ENCODE measurements at places on chromosomes 6 and 20.
A peak's percentile ranks its signal among the peaks of the same experiment; 100 is the strongest.

DNA sequence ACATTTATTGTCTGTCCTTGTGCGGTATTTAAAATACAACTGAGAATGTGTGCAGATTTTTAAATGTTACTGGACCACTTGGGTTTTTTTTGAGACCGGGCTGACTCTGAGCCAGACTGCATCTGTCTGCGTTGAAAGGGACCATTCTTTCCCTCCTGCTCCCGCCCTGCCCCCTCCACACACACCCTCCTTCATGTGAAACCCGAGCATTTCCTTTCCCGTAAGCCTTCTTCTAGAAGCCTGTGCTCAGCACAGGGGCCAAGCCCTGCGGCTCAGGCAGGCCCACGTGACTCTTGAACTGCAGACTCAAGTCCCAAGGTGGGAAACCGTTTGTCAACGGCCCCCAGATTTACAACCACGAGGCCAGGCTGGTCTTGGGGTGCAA is 82.7 kb upstream of the FOXC1 start:
- DNase-seq, result peak; percentile 71

- no peak for DNase-seq
Observed at GRCh38 chr20:4158466-4159050, 143.2 kb upstream of the RNF24 start.

GRCh38 chr6:125107896-125108295 is 45.7 kb upstream of the TPD52L1 start:
- DNase-seq, result no peak

GRCh38 chr6:128712898-128713297 is 170.0 kb upstream of the LAMA2 start:
- no peak for DNase-seq

- no peak for DNase-seq
Observed at GRCh38 chr6:127841811-127842210, 59.0 kb downstream of the THEMIS start.

GRCh38 chr20:54076259-54076658 is 5.9 kb upstream of the BCAS1 start:
- DNase-seq, result no peak

DNA sequence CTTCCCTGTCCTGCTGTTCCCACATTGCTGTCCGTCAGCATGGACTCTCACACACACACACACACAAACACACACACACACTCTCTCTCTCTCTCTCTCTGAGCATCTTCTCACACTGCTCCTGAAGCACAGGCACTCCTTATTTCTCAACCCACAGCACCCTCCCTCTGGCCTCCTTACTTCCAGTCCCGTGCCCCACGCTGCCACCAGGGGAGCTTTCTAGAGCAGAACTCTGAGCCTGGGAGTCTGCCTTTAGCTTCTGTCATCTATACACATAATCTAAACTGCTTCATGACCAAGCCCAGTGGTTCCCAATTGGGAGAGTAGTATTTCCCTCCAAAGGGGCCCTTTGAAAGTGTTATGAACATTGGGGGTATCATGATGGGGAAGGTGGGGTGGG is 29.1 kb downstream of the HECA start:
- no peak for DNase-seq

DNA sequence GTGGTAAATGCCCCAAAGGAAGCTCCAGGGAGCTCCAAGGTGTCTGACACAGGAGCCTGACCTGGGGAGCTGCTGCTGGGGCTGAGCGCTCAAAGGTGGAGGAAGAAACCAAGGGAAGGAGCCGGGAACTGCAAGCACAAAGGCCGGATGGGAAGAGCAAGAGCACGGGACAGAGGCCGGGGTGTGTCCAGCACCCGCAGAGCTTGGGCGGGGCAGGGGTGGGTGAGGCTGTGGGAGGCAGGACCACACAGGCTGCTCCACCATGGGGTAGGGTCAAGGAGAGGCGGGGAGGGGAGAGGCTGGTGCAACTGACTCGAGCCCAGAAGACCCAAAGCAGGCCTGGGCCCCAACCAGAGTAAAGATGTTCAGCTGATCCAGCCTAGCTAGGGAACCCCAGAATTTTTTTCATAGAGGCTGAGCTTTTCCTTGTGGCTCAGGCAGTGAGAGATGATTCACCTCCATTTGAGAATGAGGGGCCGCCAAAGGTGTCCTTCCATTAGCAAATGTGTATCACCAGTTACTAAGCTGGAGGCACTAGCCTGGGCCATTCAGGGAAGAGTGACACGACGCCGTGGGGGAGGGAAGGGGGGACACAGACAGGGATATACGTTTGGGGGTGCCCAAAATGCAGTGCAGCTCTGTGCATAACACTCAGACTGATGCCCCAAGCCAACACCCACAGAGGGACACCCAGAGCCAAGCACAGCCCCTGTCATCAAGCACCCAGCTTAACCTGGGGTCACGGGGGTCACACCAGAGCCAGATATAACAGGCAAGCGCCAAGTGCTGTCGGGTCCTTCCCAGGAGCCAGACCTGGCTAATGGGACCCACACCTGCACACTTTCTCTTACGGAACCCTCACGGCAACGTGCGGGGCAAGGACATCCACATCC is 21.3 kb upstream of the TLDC2 start:
- DNase-seq, result no peak

GRCh38 chr6:104396077-104396476 is 463.6 kb downstream of the HACE1 start:
- no peak for DNase-seq

GRCh38 chr20:44883214-44883902 is 2.1 kb upstream of the YWHAB start:
- DNase-seq, result no peak

DNA sequence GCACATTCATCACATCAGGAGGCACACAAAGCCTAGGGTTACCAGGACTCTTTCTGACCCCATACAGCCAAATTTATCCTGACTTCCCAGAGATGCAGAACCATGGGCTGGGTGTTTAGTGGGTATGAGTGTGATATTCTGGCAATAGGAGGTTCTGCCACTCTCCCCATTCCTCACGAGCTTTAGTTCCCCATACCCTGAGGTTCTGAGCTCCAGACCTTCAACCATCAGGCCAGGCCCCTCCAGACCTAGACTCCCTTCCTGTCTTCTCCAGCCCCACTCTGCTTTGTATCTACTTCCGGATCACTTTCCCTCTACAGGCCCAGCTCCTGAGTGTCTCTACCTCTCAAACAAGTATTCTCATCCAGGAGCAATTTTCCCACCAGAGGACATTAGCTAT is 4.4 kb downstream of the HLA-F start:
- no peak for DNase-seq

DNA sequence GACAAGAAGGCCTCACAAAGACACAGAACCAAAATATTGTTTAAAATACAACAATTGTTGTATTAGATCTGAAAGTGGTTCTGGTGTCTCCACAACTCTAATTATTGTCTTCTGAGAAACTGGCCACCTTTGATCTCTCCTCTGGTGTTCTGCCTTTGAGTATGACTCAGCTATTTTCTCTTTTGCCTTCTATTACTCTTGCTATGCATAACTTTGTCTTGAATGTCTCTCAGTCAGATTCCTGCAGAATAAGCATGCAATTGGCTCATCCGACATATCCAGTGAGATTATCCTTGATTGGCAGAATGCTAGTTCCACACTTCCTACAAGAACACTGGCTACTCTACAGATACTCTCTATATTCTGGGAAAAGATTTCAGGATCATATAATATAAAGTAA is 14.3 kb upstream of the EPM2A start:
- no peak for DNase-seq

- DNase-seq, result no peak
Observed at GRCh38 chr20:11158146-11158545, 484.3 kb upstream of the JAG1 start.

DNA sequence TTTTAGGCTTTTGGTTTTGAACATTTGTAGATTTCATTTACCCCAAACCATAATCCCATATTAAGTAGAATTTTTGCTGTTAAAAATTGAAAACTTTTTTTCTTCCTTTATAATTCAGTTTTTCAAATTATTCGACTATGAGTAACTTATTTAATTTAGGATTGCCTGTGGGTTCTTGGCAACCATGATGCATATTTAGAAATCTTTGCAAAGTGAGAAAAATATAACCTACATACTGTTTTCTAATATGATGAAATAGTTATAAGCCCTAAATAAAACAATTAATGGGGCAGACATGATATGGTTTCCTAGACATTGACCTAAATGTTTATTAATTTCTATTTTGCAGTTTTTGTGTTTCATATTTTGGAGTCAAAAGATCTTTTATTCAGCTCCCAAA is 23.6 kb downstream of the NEDD9 start:
- no peak for DNase-seq

- DNase-seq, result no peak
Observed at GRCh38 chr6:126773112-126773805, 345.2 kb upstream of the RSPO3 start.

DNA sequence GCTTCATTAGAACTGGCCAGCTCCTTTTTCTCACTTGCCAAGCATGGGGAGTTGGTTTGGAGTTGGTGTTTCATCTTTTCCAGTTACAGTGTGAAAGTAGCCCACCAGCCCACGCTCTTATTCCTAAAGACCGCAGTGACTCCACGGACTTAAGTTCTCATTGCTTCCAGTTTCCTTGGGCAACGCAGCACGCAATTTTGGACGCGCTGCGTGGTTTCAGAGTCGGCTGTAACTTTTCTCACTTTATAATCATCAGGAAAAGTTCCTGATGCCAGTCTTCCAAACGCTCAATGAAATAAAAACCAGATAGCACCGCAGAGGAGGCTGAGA is 381 bp upstream of the PEX7 start:
- DNase-seq, result no peak

- DNase-seq, result no peak
Observed at GRCh38 chr6:20168690-20169089, 43.6 kb downstream of the MBOAT1 start.

DNA sequence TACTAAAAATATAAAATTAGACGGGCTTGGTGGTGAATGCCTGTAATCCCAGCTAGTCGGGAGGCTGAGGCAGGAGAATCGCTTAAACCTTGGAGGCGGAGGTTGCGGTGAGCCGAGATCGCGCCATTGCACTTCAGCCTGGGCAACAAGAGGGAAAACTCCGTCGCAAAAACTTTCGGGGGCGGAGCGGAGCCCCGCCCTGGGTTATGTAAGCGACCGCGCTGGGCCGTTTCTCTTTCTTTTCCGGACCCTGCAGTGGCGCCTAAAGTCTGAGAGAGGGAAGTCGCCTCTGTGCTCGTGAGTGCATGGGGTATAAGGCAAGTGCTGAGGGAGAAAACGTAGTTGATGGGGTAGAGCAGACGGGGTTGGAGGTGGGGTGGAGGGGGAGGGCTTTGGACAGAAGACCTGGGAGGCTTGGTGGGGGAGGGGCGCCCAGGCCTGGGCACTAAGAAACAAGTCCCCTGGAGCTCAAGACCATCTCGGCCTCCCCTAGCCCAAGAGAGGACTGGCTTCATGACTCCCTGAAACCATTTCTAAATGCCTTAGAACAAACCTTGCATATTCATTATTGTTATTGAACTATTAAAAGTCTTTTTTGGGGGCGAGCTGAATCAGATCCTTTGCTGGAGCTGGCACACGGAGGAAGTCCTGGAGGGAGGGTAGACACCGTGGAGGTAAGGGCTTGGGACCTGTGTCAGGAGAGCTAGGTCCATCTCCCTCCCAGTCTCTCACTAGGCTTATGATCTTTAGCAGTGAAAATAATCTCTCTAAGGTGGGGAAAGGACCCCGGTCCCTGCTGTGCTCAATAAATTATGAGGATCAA is 2.7 kb upstream of the MICA start:
- peak; percentile 44 for DNase-seq

- DNase-seq, result no peak
Observed at GRCh38 chr20:37693242-37693634, 592 bp upstream of the CTNNBL1 start.

GRCh38 chr6:24255676-24256075 is 102.2 kb downstream of the DCDC2 start:
- no peak for DNase-seq

DNA sequence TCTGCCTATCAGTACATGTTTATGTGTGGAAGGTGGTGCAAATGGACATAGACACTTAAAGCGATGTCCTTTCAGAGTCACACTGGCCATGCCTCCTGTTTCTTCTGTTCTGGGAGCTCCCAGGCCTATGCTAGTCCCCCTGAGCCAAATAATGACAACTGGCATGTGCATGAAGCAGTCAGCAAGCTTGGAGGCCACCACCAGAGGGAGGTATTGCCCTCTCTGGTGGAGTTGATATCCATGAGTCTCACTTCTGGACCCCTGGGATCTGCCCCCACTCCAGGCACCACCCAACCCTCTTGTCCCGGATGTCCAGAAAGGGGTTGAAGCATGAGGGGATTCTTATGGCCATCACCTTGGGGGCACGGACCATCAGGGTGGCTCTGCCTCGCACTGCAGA is 172.2 kb downstream of the AIG1 start:
- DNase-seq, result no peak

DNA sequence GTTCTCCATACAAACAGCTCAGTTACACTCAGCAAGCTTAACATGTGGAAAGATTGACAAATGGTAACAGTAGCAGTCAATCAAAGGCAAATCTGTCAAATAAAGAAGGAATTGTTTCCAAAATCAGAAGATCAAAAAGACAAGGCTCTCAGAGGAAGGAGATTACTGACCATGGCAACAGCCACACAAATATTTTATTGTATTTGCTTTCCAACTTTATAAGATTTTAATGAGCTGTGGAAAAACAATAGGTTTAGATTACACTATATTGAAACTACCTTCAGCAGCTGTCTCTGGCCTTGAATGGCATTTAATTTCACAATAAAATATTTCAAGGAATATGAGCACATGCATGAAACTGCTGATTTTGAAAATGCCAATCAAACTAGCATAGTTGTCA is 1143.9 kb upstream of the GJE1 start:
- DNase-seq, result no peak

GRCh38 chr6:143368426-143368825 is 82.1 kb downstream of the ADAT2 start:
- no peak for DNase-seq

DNA sequence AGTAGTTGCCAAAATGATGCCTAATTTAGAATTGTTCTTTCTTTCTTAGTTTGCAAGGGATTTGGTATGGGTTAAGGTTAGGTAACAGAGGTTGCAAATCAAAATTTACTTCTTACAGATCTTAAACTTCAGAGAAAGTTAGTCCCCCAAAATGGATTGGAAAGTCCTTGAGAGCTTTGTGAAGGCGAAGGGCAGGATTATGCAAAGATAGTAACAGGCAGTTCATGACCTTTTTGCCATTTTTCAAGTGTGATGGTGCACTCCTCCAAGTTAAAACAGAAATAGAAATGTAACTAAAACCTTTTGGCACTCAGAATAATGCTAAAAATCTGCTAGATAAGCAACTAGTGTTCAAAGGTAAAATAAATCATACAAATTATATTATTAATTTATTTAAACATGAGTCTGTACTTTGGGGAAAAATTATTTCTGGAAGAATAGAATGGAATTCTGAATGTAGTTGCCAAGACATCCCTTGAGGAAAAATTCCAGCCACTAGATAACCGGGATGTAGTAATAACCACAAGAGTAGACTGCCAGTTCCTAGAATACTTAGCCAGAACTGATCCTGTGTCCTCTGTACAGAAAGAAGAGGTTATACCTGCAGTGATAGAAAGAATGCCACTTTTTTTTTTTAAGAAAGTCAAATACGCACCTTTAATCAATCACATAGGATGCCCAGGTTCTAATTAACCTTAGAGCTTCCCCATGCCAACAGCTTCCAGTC is 31.8 kb upstream of the DAAM2 start:
- DNase-seq, result no peak

GRCh38 chr6:134822920-134823709 is 126.8 kb downstream of the ALDH8A1 start:
- DNase-seq, result peak; percentile 16

All from C1 segment of cervical spinal cord (tissue), 14 donors.